ENCODE measurements at places on chromosomes 1 and 21. TPM values are rescaled to one million over a fixed set of nuclear protein-coding genes. Genes with fewer than 3 reads are reported as not detected.

GRCh38 chr1:202207292-202207691, 13.7 kb downstream of the LGR6 start:
- H3K36me3 ChIP-seq, result no peaks in the 10 kb centered on the region
- H3K4me3 ChIP-seq, result no peak overlapping the region
- H3K27ac ChIP-seq, result no peak overlapping the region
- DNase-seq, result no peak
- H3K27me3 ChIP-seq, result no peaks in the 10 kb centered on the region
- no peaks in the 10 kb centered on the region for H3K4me1 ChIP-seq

DNA sequence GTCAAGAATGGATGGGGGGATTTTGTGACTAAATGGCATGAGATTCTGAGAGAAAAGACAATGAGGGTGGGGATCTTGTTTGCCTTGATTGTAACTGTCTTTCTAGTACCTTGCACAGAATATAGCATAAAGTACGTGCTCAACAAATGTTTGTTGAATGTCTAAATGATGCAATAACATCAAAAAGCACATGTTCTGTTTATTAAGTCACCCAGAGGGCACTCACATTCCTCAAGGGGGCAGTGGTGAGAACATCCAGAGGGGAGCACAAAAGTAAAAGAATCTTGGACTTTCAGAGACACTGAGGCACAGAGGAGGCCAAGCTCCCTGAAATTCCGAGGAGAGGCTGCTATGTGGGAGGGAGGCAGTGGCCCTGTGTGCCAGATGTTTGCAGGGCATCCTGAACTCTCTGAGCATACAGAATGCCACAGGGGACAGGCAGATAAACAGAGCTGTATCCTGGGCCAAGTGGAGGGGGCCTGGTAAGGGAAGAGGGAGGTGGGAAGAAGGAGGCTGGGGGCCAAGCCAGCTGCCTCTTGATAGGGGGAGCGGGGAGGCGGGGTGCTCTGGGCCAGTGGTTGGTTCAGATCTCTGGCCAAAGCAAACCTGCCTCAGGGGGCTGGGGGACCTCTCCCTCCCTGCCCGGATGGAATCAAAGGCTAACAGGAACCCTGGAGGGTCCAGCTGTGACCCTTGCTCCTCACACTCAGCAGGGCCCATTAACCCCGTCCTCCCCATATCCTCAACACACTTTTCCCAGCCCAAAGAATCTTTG, 6.5 kb upstream of the ATP1A2 start:
- no peak overlapping the region for H3K27ac ChIP-seq
- no peaks in the 10 kb centered on the region for H3K36me3 ChIP-seq
- no peak for DNase-seq
- no peaks in the 10 kb centered on the region for H3K27me3 ChIP-seq
- no peak overlapping the region for H3K4me3 ChIP-seq

CELA2A gene
- total RNA-seq, result not detected

VTCN1 gene
- total RNA-seq, result not detected

GRCh38 chr1:54808443-54809207, 7.5 kb upstream of the TTC22 start:
- no peak for DNase-seq
- no peak overlapping the region for H3K27ac ChIP-seq
- H3K36me3 ChIP-seq, result no peaks in the 10 kb centered on the region
- H3K4me1 ChIP-seq, result no peaks in the 10 kb centered on the region

GRCh38 chr1:42946120-42946898, 12.4 kb downstream of the SLC2A1 start:
- no peaks in the 10 kb centered on the region for H3K36me3 ChIP-seq
- no peak overlapping the region for H3K27ac ChIP-seq
- H3K27me3 ChIP-seq, result no peaks in the 10 kb centered on the region
- H3K4me1 ChIP-seq, result peaks cover 3% of the 10 kb centered on the region
- no peak for DNase-seq
- H3K4me3 ChIP-seq, result no peak overlapping the region

FAM167B gene
- total RNA-seq, result 13.1 TPM

GRCh38 chr1:108645564-108646184, 15.2 kb downstream of the HENMT1 start:
- no peaks in the 10 kb centered on the region for H3K27me3 ChIP-seq
- no peak for DNase-seq
- peak overlapping the region; percentile 10 for H3K27ac ChIP-seq
- no peak overlapping the region for H3K4me3 ChIP-seq
- no peaks in the 10 kb centered on the region for H3K36me3 ChIP-seq
- H3K4me1 ChIP-seq, result no peaks in the 10 kb centered on the region

GRCh38 chr1:158002631-158003405, 9.4 kb downstream of the KIRREL1 start:
- no peak overlapping the region for H3K4me3 ChIP-seq
- no peak for DNase-seq
- peak overlapping the region; percentile 93 for H3K27ac ChIP-seq
- H3K36me3 ChIP-seq, result no peaks in the 10 kb centered on the region

DNA sequence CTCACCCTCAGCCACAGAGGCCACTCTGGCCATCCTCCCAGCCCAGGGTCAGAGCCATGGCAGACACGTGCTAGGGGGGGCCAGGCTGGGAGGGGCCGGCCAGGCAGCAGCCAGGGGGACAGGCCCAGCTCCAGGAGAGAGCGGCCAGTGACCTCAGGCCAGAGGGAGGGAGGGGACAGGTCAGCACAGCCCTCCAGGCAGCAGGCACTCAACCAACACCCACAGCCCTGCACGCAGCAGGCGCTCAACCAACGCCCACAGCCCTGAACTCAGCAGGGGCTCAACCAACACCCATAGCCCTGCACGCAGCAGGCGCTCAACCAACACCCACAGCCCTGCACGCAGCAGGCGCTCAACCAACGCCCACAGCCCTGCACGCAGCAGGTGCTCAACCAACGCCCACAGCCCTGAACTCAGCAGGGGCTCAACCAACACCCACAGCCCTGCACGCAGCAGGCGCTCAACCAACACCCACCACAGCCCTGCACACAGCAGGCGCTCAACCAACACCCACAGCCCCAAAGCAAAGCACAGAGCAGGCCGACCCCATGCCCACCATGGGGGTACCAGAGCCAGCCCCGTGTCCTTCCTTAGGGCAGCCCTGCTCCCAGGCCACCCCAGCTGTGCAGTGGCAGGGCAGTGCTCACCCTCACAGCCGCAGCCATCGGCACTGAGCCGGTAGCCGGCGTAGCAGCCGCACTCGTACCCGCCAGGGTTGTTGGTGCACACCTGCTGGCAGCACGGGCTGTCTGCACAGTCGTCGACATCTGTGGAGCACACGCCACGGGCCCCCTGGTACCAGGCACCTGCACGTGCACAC, 55.9 kb downstream of the ARHGEF16 start:
- H3K4me3 ChIP-seq, result no peak overlapping the region
- H3K36me3 ChIP-seq, result no peaks in the 10 kb centered on the region
- DNase-seq, result no peak
- no peaks in the 10 kb centered on the region for H3K4me1 ChIP-seq

SLC16A4 gene
- total RNA-seq, result 5.5 TPM

CFHR1 gene
- 0.41 TPM for total RNA-seq

PRELP gene
- 77.9 TPM for total RNA-seq

DNA sequence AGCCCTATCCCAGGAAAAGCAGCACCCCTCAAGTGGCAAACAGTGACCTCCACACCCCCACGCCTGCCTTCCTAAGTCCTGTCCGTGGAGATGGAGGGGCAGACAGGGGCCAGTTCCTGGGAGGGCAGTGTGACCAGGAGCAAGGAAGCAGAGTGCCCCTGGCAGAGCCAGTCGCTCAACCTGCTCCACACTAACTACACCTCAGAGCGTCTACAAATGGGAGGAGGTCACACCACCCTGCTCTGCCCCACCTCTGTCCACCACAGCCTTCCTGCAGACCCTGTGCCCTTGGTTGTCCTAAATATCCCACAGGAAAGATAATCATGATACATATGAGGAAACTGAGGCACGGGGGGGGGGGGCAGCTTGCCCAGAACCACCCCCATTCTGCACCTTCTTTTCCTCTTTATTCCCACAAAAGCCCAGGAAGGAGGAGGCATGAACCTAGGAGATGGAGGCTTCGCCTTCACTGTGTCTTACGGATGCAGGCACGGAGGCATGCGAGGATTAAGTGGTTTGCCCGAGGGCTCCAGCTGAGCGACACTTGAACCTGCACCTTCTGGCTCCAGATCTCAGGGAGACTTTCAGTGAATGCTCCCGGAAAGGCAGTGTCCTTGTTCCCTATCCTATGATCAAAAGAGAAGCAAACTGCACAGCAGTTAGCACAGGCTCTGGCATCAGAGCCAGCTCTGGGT, 42.7 kb upstream of the SELENON start:
- H3K27ac ChIP-seq, result no peak overlapping the region
- no peaks in the 10 kb centered on the region for H3K4me1 ChIP-seq
- no peaks in the 10 kb centered on the region for H3K36me3 ChIP-seq
- DNase-seq, result no peak

DNA sequence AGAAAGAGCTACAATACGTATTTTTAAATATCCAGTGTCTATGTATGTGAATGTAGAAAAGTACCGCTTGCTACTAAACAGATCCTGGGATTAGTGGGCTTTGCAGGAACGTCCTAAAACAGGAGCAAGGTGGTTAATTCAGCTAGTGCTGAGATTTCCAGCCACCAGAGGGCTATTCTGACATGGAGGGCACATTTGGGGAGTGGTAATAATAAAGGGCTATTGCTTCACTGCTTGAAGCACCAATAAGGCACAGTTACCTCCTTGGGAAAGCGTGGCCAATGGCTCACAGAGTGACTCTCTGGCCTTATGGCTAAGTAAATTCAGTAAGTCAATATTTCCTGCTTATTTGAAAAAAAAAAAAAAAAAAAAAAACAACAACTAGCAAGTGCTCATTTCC, 152.4 kb downstream of the GABPA start:
- H3K36me3 ChIP-seq, result no peaks in the 10 kb centered on the region
- no peak for DNase-seq
- no peak overlapping the region for H3K27ac ChIP-seq
- no peaks in the 10 kb centered on the region for H3K27me3 ChIP-seq
- H3K4me1 ChIP-seq, result no peaks in the 10 kb centered on the region

GRCh38 chr1:87334351-87335174, 5.9 kb downstream of the LMO4 start:
- H3K4me1 ChIP-seq, result peaks cover 14% of the 10 kb centered on the region
- H3K4me3 ChIP-seq, result peak overlapping the region; percentile 47
- DNase-seq, result no peak

CBR3 gene
- 2.6 TPM for total RNA-seq

DNA sequence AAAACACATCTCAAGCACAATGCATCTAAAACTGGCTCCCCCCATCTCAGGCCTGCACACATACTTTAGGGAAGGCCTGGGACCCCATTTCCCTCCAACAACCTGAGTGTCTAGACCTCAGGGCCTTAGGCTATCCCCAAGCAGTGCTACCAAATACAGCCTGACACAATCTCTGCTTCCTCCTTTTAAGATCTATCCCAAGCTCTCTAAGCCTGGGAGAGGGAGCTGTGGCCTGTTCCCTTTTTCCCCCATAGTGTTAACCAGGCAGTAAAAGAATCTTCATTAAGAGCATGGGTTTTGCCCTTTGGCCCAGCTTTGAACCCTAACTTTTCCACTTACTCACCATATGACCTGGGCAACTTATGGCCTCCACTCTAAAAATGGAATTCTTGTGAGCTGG, 10.8 kb upstream of the COL8A2 start:
- DNase-seq, result no peak
- no peaks in the 10 kb centered on the region for H3K27me3 ChIP-seq
- H3K27ac ChIP-seq, result peak overlapping the region; percentile 28
- no peak overlapping the region for H3K4me3 ChIP-seq
- no peaks in the 10 kb centered on the region for H3K36me3 ChIP-seq
- H3K4me1 ChIP-seq, result no peaks in the 10 kb centered on the region

- no peak overlapping the region for H3K4me3 ChIP-seq
- no peak overlapping the region for H3K27ac ChIP-seq
- no peak for DNase-seq
- no peaks in the 10 kb centered on the region for H3K27me3 ChIP-seq
These were observed 212.7 kb upstream of the JUN start for GRCh38 chr1:58996341-58997059.

DNA sequence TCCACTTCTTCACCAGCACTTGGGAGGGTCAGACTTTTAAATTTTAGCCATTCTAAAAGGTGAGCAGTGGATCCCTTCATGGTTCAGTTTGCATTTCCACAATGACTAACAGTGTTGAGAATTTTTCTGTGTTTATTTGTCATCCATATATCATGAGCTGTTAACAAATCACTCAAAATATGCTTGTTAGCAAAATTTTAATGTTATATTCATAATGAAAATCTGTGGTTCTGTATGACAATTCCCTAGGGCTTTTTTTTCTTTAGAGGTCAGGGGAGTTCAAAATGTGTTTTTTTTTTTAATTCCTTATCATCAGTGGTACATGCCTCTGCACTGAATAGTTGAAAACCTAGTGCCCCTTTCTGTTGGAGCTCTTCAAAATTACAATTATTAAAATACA, 682.2 kb upstream of the ADGRL2 start:
- no peaks in the 10 kb centered on the region for H3K27me3 ChIP-seq
- H3K36me3 ChIP-seq, result no peaks in the 10 kb centered on the region
- no peak overlapping the region for H3K4me3 ChIP-seq
- H3K4me1 ChIP-seq, result no peaks in the 10 kb centered on the region
- H3K27ac ChIP-seq, result no peak overlapping the region

ZNF648 gene
- 1.8 TPM for total RNA-seq

DNA sequence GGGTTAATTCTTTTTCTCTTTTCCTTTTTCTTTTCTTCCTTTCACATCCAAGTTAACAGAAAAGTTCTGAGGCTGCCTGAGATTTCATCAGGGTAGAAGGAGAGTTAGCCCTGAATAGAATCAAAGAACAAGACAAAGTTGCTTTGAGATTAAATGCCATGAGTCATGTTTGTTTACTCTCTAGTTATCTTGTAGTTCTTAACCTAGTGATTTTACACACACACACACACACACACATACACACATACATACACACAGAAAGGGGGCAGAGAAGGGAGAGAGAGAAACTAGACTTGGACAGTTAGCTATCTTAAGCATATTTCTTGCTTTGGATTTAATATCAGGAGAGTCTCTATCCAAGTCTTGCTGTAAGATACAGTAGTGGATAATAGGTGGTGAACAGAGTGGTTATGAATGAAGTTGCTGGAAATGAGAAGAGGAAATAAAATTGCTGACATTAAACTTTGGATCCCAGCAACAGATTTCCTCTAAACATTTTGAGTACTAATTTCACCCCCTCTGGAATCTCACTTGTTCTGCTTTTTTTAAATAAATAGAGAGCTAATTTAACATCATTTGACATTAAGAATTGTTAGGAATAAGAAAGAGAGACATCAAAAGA, 19.9 kb downstream of the PLA2G4A start:
- no peaks in the 10 kb centered on the region for H3K27me3 ChIP-seq
- no peak for DNase-seq
- no peak overlapping the region for H3K27ac ChIP-seq
- no peak overlapping the region for H3K4me3 ChIP-seq

OR2T11 gene
- not detected for total RNA-seq
